ENCODE measurements at places on chromosomes 2 and 18. TPM values are rescaled to one million over a fixed set of nuclear protein-coding genes. Genes with fewer than 3 reads are reported as not detected.

Gene MEIS1
- 9.2 TPM for polyA plus RNA-seq

Gene ARL6IP6
- polyA plus RNA-seq, result 5.6 TPM

Gene IL1B
- not detected for polyA plus RNA-seq

Gene CYP26B1
- polyA plus RNA-seq, result 1.1 TPM

Gene LRP2
- 0.03 TPM for polyA plus RNA-seq

Gene MAP3K19
- polyA plus RNA-seq, result not detected

Gene BBS5
- 23.0 TPM for polyA plus RNA-seq

Gene CACNB4
- polyA plus RNA-seq, result 169 TPM

Gene CHRNA1
- not detected for polyA plus RNA-seq

Gene CHN1
- 2,135 TPM for polyA plus RNA-seq

Gene CROCC2
- not detected for polyA plus RNA-seq

Gene ZNF516
- polyA plus RNA-seq, result 9.5 TPM

Gene ATG16L1
- 6.3 TPM for polyA plus RNA-seq

Gene SERPINB7
- polyA plus RNA-seq, result not detected

Gene RBKS
- 1.8 TPM for polyA plus RNA-seq

Gene DOK6
- polyA plus RNA-seq, result 0.76 TPM

Gene CBLN2
- 8.2 TPM for polyA plus RNA-seq

Gene IL37
- not detected for polyA plus RNA-seq

Gene OTOF
- polyA plus RNA-seq, result not detected

Gene STARD6
- polyA plus RNA-seq, result not detected

Gene NEB
- 2.4 TPM for polyA plus RNA-seq

Gene MROH2A
- not detected for polyA plus RNA-seq

Gene IL18RAP
- not detected for polyA plus RNA-seq

Gene AOX1
- 5.8 TPM for polyA plus RNA-seq

Gene CFC1
- polyA plus RNA-seq, result 0.39 TPM

Gene C2orf81
- 0.14 TPM for polyA plus RNA-seq

Gene IL1RL2
- polyA plus RNA-seq, result 1.1 TPM

Gene UGT1A8
- polyA plus RNA-seq, result not detected

Gene INPP5D
- 0.34 TPM for polyA plus RNA-seq

Gene DLGAP1
- 112 TPM for polyA plus RNA-seq

Measured in Purkinje cell (primary cell).